Right cardiac atrium (tissue), 5 donors: ENCODE measurements at places on chromosomes 5 and 9. TPM values are rescaled to one million over a fixed set of nuclear protein-coding genes. Genes with fewer than 3 reads are reported as not detected.

- DNase-seq = no peak
Measured at GRCh38 chr5:145198525-145199260, 636.4 kb downstream of the PRELID2 start.

DNA sequence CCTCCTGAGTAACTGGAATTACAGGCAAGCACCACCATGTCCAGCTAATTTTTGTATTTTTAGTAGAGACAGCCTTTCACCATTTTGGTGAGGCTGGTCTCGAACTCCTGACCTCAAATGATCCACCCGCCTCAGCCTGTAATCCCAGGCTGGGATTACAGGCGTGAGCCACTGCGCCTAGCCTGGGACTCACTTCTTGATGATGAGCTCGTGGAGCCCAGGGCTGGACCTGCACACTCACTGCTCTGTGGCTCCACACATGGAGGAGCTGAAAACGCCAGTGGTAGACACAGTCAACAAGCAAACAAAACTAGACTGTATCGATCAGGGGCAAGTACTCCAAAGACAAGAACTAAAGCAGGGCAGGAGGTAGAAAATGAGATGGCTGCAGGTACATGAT is 59.8 kb upstream of the RPL26L1 start:
- DNase-seq = peak; percentile 19

- no peak for DNase-seq
Measured at GRCh38 chr5:24623031-24623430, 21.7 kb downstream of the CDH10 start.

DNA sequence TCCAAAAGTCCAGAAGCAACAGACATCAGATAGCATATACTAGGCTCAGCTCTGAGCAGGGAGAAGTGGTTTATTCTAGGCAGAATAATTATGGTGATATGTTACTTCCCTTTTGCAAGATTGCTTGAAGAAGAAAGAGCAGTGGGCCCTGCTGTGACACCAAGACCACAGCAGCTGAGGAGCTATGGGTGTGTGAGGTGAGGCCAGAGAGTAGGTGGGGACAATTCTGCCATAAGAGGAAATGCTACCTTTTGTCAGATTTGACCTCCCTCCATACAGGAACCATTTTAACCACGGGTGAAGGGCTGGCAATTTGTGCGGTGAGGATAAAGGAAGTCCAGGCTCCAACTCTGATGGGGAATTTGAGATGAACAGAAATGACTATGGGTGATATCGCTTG is 51.3 kb downstream of the TNFSF15 start:
- no peak for DNase-seq

- DNase-seq = no peak
Measured at GRCh38 chr5:147804334-147804733, 21.8 kb upstream of the JAKMIP2 start.

GRCh38 chr5:103120607-103121200 is 603 bp downstream of the PPIP5K2 start:
- peak; percentile 11 for DNase-seq

DNA sequence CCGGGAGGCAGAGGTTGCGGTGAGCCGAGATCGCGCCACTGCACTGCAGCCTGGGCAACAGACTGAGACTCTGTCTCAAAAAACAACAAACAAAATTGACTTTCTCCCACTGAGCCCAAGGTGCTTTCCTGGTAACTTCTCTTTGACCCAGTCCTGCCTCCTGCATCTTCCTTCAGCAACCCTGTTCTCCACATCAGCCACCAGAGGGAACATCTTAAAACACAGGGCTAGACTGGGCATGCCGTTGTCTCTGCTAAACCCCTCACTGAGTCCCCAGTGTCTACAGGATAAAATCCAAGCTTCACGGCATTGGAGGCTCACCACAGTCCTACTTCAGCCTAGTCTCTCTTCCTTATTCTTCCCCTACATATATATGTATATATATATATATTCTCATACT is 39.8 kb upstream of the KCNMB1 start:
- DNase-seq = no peak

DNA sequence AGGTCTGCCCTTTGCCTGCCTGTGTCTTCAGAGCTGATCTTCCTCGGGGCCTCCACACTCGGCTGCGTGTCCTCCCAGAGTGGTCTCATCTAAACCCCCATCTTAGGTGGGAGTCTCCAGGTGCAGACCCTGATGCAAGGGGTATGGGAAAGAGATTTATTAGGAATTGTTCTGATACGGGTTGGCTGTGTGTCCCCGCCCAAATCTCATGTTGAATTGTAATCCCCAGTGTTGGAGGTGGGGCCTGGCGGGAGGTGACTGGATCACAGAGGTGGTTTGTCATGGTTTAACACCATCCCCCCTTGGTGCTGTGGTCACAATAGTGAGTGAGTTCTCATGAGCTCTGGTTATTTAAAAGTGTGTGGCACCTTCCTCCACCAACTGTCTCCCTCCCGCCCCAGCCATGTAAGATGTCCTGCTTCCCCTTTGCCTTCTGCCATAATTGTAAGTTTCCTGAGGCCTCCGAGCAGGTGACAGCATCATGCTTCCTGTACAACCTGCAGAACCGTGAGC is 208.4 kb downstream of the AOPEP start:
- no peak for DNase-seq

Gene IGIP
- polyA plus RNA-seq = 9.8 TPM

Gene COL23A1
- 2.5 TPM for polyA plus RNA-seq

Gene PCDHGB2
- 1.9 TPM for polyA plus RNA-seq

Gene PDLIM4
- polyA plus RNA-seq = 35.0 TPM

Gene ESM1
- polyA plus RNA-seq = 0.43 TPM

Gene PTPRD
- 1.3 TPM for polyA plus RNA-seq

Gene PCDHGC3
- polyA plus RNA-seq = 35.5 TPM
